Spinal cord (tissue), 10 donors: ENCODE measurements at places on chromosomes 13 and 19. TPM values are rescaled to one million over a fixed set of nuclear protein-coding genes. Genes with fewer than 3 reads are reported as not detected.

The S1PR4 gene
- 2.6 TPM for total RNA-seq

The SYNGR4 gene
- total RNA-seq: not detected

The ZNF442 gene
- total RNA-seq: 11.5 TPM

The MEIOSIN gene
- total RNA-seq: not detected

The ZNF880 gene
- total RNA-seq: 56.7 TPM

The SLC46A3 gene
- 7.8 TPM for total RNA-seq

The MEF2B gene
- not detected for total RNA-seq

GRCh38 chr19:55437410-55437809 is 5.7 kb downstream of the SHISA7 start:
- H3K27me3 ChIP-seq: peaks cover 22% of the 10 kb centered on the region
- H3K36me3 ChIP-seq: peaks cover 72% of the 10 kb centered on the region
- DNase-seq: no peak
- peaks cover 25% of the 10 kb centered on the region for H3K4me1 ChIP-seq

- peak overlapping the region; percentile 96 for H3K4me3 ChIP-seq
- peak overlapping the region; percentile 96 for H3K27ac ChIP-seq
- no peaks in the 10 kb centered on the region for H3K27me3 ChIP-seq
- H3K4me1 ChIP-seq: peaks cover 15% of the 10 kb centered on the region
- peak; percentile 81 for DNase-seq
These were observed 605 bp downstream of the CAPNS1 start for GRCh38 chr19:36140304-36141038.

DNA sequence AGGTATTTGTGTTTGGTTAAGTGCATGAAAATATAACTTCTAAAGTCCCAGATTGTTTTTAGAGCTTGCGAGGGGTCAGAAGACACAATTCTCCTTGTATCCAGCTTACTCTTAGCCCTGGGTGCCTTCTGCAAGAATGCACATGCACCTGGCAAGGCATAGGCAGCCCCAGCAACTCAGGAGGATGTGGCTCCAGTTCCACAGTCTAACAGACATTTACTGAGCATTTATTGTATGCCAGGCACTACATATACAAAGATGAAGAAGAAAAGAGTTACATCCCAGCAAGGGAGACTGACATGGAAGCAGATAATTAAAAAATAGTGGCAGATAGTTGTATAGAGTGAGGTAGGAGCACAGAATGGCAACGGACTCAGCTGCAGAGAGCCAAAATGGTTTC is 101.1 kb upstream of the FRY start:
- no peak overlapping the region for H3K27ac ChIP-seq
- H3K27me3 ChIP-seq: no peaks in the 10 kb centered on the region
- no peaks in the 10 kb centered on the region for H3K36me3 ChIP-seq
- H3K4me1 ChIP-seq: no peaks in the 10 kb centered on the region

GRCh38 chr19:800360-801029 is 3.2 kb downstream of the PTBP1 start:
- peaks cover 75% of the 10 kb centered on the region for H3K36me3 ChIP-seq
- H3K27ac ChIP-seq: peak overlapping the region; percentile 33
- H3K4me1 ChIP-seq: peaks cover 70% of the 10 kb centered on the region
- H3K27me3 ChIP-seq: no peaks in the 10 kb centered on the region
- no peak overlapping the region for H3K4me3 ChIP-seq
- no peak for DNase-seq

GRCh38 chr13:94795292-94795691 is 82.9 kb upstream of the SOX21 start:
- DNase-seq: no peak
- no peaks in the 10 kb centered on the region for H3K27me3 ChIP-seq
- H3K36me3 ChIP-seq: no peaks in the 10 kb centered on the region
- no peak overlapping the region for H3K27ac ChIP-seq

- peaks cover 15% of the 10 kb centered on the region for H3K4me1 ChIP-seq
- peaks cover 84% of the 10 kb centered on the region for H3K36me3 ChIP-seq
- no peak overlapping the region for H3K4me3 ChIP-seq
- DNase-seq: no peak
These were observed 20.8 kb downstream of the DPF1 start for GRCh38 chr19:38203197-38203596.

DNA sequence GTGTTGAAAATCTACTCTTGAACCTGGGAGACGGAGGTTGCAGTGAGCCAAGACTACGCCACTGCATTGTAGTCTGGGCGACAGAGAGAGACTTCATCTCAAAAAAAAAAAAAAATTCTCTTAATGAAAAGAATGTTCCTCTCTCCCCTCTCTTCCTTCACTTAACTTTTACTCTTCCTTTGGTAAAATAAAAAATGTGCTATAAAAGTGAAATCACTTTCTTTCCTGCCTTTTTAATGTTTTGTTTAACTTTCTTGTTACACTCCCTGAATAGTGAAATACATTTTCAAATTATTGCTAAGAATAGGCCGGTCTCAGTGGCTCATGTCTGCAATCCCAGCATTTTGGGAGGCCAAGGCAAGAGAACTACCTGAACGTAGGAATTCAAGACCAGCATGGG is 86.5 kb downstream of the DACH1 start:
- no peak overlapping the region for H3K4me3 ChIP-seq
- H3K4me1 ChIP-seq: no peaks in the 10 kb centered on the region
- H3K27ac ChIP-seq: no peak overlapping the region
- no peak for DNase-seq
- no peaks in the 10 kb centered on the region for H3K27me3 ChIP-seq

- H3K4me1 ChIP-seq: no peaks in the 10 kb centered on the region
- no peak overlapping the region for H3K4me3 ChIP-seq
- no peak overlapping the region for H3K27ac ChIP-seq
- H3K27me3 ChIP-seq: no peaks in the 10 kb centered on the region
These were observed 193.3 kb downstream of the SLC7A1 start for GRCh38 chr13:29402166-29402636.

DNA sequence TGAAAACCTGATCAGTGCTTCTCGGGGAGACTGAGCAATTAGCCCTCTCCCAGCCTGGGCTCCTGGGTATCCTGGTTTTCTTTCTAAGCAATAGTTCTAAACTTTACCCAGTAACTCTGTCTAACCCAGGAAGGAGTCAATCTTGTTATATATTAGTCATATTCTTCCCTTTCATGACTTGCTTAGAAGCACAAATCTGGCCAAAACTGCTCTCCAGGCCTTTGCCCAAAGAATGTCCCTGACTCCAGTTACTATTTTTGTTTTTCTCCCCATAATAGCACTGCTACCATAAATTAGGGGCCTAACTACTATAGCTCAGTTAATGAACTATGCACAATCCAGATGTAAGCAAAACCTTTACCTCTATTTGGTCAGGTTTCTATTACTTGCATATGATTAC is 355.8 kb upstream of the HTR2A start:
- no peak for DNase-seq
- no peak overlapping the region for H3K4me3 ChIP-seq
- no peaks in the 10 kb centered on the region for H3K36me3 ChIP-seq
- H3K4me1 ChIP-seq: no peaks in the 10 kb centered on the region
- no peak overlapping the region for H3K27ac ChIP-seq

GRCh38 chr19:7739801-7740681 is 7.3 kb downstream of the CD209 start:
- no peaks in the 10 kb centered on the region for H3K4me1 ChIP-seq
- H3K27me3 ChIP-seq: no peaks in the 10 kb centered on the region
- H3K27ac ChIP-seq: no peak overlapping the region
- no peak overlapping the region for H3K4me3 ChIP-seq
- H3K36me3 ChIP-seq: no peaks in the 10 kb centered on the region
- no peak for DNase-seq

GRCh38 chr19:46607448-46607841 is 6.3 kb downstream of the CALM3 start:
- DNase-seq: no peak
- no peaks in the 10 kb centered on the region for H3K27me3 ChIP-seq
- peaks cover 55% of the 10 kb centered on the region for H3K4me1 ChIP-seq
- no peak overlapping the region for H3K4me3 ChIP-seq
- H3K27ac ChIP-seq: no peak overlapping the region

DNA sequence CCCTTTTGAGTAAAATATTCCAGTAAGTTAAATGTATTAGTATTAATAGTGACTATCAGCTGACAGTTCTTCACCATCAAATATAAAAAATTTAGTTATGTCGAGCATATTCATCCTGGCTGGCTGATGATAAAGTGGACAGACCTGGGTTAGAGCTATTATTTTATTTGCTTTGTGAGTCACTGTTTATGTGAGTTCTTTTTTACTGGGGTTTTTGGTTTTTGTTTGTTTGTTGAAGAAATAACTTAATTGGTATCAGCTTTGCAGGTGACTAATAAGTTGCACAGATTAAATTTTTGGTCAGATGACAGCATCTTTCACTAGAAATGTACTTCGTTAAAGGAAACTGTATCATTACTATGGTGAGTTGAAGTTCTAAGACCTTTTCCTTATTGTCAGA is 224.7 kb downstream of the GGACT start:
- H3K36me3 ChIP-seq: no peaks in the 10 kb centered on the region
- no peaks in the 10 kb centered on the region for H3K27me3 ChIP-seq
- H3K4me1 ChIP-seq: no peaks in the 10 kb centered on the region
- no peak overlapping the region for H3K27ac ChIP-seq
- DNase-seq: no peak

DNA sequence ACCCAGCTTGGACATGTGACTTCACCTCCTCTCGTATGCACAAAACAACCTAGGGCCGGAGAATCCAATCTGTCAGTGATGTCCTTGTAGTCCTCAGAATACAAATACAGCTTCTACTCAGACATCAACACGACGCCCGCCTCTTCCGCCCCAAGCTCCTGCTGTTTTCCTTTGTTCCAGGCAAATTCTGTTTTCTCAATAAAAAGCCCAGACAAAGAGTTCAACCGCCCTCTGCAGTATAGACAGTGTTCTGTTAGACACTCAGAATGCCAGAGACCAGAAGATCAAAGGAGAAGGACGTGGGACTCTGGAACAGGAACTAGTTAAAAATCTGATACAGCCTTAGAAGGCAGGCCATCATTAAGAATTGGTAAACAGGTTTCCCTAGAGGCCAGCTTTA is 42.0 kb upstream of the GGACT start:
- no peak overlapping the region for H3K4me3 ChIP-seq
- peak overlapping the region; percentile 74 for H3K27ac ChIP-seq
- no peaks in the 10 kb centered on the region for H3K27me3 ChIP-seq
- peak; percentile 81 for DNase-seq
- H3K36me3 ChIP-seq: peaks cover 35% of the 10 kb centered on the region
- H3K4me1 ChIP-seq: peaks cover 3% of the 10 kb centered on the region

DNA sequence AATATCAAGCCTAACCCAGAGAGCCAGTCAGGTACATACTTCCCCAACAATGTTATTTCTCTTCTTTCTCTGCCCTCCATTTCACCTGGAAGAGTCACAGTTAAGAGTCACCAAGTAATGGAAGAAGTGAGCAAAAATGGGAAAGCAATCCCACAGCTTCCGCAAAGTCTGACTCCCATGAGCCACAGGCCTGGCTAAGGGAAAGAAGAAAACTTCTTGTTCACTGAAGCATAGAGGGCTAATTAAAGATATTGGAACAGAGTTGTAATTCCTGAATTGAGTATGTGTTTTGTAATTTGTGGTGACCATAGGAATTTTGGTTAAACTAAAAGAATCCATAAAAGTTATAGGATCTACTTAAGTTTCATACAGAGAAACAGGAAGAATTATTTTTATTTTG is 830.9 kb upstream of the PCDH20 start:
- no peaks in the 10 kb centered on the region for H3K36me3 ChIP-seq
- DNase-seq: no peak
- H3K4me3 ChIP-seq: no peak overlapping the region
- H3K4me1 ChIP-seq: no peaks in the 10 kb centered on the region
- H3K27me3 ChIP-seq: no peaks in the 10 kb centered on the region

DNA sequence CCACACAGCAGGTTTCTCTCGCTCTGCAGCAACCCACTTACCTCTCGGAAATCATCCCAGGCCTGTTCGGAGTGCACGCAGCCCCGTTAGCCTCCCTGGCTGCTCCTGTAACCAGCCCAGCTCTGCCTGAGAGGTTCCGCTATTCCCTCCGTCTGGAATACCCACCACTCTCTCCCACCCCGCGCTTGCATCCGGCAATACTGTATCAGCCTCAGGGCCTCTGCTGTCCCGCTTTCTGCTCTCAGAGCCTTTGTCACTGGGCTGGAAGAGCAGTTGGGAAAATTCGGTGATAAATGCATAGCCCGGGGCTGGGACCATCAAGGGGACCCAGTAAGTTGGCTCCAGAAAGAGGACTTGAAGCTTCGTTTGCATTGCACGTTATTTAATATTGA is 759 bp upstream of the TLE6 start:
- H3K27ac ChIP-seq: no peak overlapping the region
- no peaks in the 10 kb centered on the region for H3K36me3 ChIP-seq
- H3K4me3 ChIP-seq: peak overlapping the region; percentile 56
- H3K4me1 ChIP-seq: peaks cover 38% of the 10 kb centered on the region
- no peak for DNase-seq

DNA sequence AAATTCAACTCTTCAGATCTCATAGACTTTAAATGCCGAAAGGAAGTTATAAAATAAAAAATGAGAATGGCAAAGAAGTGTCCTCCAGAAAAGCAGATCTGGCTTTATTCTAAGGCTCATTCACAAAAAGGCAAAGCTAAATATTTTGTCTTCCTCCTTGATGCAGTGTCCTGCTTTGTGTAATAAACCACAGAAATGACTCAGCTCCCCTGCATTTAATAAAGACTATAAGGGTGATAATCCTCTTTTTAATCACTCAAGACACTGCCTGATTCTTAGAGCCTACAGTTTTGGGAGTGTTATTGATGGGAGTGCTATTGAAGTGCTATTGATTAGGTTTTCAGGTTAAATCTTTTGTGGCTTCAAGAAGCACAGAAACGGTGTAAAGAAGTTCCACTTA is 482.0 kb downstream of the PCDH20 start:
- H3K36me3 ChIP-seq: no peaks in the 10 kb centered on the region
- no peak overlapping the region for H3K4me3 ChIP-seq
- no peaks in the 10 kb centered on the region for H3K4me1 ChIP-seq

DNA sequence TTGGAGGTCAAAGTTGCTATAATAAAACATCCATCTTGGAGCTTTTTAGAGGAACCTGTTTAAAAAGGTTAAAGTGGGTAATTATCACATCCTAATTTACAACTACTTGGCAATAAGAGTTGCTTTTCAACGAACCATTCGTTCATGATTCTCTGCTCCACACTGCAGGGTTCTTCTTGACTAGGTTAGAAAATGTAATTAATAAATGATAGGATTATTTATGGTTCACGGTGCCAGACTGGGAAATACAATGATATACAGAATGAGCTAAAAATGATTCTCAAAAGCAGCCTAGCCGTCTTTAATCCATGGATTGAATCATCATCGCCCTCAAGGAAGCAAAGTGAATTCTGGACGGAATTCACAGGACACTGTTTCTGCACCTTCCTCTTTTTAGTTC is 291.2 kb downstream of the TEX29 start:
- H3K27ac ChIP-seq: no peak overlapping the region
- DNase-seq: no peak
- H3K4me3 ChIP-seq: no peak overlapping the region
- no peaks in the 10 kb centered on the region for H3K27me3 ChIP-seq
- H3K4me1 ChIP-seq: no peaks in the 10 kb centered on the region

- no peak for DNase-seq
- peaks cover 22% of the 10 kb centered on the region for H3K36me3 ChIP-seq
- H3K4me1 ChIP-seq: no peaks in the 10 kb centered on the region
- H3K4me3 ChIP-seq: no peak overlapping the region
These were observed 35.6 kb upstream of the PSPC1 start for GRCh38 chr13:19818223-19818842.
